CD4-positive, alpha-beta T cell treated with Interleukin-6 at 100 ng/mL for 8 hours (primary cell): ENCODE measurements at places on chromosomes 12 and 14.

- no peak for DNase-seq
Observed at GRCh38 chr14:30551460-30551859, 7.5 kb upstream of the G2E3 start.

DNA sequence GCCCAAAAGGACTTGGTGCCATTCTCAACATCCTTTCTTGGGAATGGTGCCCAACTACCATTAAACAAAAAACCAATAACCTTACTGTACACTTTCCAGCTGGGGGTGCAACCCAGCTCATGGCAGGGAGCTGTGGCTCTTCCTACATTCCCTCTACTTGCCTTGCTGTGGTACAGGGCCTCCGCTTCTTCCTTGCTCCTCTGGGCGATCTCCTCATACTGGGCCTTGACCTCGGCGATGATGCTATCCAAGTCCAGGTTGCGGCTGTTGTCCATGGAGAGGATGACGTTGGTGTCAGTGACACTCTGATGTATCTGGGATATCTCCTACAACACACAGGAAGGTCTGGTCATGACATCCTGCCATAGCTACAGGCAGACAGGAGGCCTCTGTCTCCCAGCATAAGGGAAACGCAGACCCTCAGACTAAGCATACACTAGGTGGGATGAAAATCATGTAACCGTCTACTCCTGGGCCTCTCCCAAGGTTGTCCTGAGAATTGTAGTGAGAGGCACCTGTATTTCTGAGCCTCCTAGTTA lies 3.9 kb downstream of the KRT2 start:
- DNase-seq = no peak

- DNase-seq = peak; percentile 68
Observed at GRCh38 chr12:6367065-6367968, 8.0 kb downstream of the SCNN1A start.

- DNase-seq = no peak
Observed at GRCh38 chr12:28938581-28939235, 210.4 kb upstream of the FAR2 start.

GRCh38 chr12:25819691-25820090 lies 138.8 kb upstream of the RASSF8 start:
- DNase-seq = no peak

DNA sequence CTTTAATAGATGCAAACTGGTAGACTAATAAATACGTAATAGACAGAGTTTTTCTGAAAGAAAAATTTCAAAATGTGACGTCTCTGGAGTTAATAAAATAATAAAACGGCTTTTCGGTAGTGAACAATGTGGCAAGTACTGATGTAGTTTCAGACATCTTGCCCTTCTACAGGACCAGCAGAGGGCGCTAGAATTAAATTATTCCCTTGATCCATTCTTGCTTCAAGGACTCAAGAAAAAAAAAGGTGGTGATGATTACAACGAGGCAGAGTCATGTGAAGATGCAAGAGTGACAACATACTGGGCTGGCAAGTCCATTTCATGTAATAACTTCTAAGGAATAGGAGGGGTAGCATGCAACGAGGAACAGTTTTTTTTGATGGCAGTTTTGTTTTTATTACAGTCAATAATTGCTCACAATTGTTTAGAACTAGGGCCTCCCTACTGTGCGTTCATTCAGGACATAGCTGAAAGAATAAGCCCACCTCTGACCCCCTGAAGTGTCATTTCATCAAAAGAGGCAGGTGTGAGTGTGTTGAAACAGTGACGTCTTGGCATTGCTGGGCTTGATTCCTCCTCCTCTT lies 101.0 kb upstream of the GZMB start:
- DNase-seq = peak; percentile 12

- DNase-seq = no peak
Observed at GRCh38 chr12:107325075-107325608, 231.8 kb upstream of the CRY1 start.

- no peak for DNase-seq
Observed at GRCh38 chr14:89910691-89911009, 43.9 kb downstream of the EFCAB11 start.

DNA sequence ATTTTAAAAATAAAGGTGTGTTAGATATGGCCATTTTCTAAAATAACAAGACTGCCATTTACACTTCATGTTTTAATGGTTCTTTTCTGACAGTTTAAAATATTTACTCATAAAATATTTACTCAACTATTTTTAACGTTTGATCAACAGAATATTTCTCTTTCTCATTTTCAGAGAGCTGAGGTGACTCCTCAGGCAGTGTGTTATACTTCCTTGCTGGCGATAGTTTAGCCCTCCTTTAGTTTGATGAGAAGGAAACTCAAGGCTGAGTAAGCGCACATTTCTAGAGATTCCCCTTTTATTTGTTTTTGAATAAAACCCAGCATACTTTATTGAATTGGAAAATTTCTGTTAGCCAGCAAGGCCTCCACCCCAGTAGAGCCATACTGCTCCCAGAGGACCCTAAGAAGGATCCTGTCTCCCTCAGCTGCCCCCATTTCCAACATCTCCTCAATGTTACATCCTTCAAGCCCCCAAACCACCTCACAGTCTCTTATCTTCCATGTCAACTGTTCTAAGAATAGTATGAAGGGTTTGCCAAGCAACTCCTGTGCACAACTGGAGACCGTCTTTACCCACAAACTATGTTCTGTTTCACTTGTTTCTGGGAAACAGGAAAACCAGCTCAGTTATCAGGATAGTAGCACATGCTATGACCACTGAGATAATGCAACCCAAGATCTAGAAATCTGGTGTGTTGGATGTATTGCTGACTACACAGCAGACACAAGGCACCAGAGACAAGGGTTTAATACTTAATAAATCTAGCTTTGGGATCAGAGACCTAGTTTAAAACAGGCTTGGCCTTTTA lies 129.5 kb downstream of the STXBP6 start:
- no peak for DNase-seq

GRCh38 chr14:63428486-63428885 lies 109.8 kb upstream of the GPHB5 start:
- no peak for DNase-seq

DNA sequence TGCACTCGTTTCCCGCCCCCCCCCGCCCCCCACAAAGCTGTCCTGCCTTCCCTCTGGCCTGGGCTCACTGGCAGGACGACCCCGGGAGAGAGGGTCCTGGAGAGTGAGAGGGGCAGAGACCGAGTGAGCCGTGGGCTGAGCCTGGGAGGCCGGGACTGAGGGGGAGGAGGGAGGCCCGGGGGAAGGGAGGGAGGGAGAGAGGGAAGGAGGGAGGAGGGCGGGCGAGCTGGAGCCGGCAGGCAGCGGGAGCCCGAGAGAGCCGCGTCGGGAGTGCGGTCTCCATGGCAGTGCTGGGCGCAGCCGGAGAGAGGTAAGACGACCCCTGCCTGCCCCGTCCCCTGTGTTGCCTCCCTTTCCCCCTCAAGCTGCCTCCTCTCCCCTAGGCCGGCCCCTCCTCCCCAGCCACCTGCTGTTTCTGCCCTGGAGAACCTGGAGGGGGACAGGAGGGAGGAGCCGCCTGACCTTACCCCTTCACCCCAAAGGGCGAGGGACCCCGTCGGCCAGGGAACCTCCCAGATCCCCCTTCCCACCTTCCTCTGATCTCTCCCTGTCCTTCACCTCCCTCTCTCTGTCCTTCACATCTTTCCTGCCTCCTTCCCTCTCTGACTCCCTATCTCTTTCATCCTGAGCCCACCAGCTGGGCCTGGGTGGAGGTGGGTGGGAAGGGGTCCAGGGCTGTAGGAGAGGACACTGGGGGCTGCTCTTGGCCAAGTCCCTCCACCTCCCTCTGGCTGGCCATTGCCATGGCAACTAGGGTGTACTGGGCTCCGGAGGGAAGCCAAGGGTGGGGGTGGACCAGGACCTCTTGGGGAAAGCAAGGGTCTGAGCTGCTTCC lies at the start of gene GPR162:
Gene GPR162 (plus strand): TSS at position 231 of the 835 bp plus-strand sequence. CDS start 2,078 bp downstream, outside the sequence.
- DNase-seq = no peak

- DNase-seq = peak; percentile 13
Observed at GRCh38 chr14:72401632-72402376, 469.6 kb downstream of the RGS6 start.

GRCh38 chr12:25764409-25764808 lies 194.1 kb upstream of the RASSF8 start:
- DNase-seq = no peak

DNA sequence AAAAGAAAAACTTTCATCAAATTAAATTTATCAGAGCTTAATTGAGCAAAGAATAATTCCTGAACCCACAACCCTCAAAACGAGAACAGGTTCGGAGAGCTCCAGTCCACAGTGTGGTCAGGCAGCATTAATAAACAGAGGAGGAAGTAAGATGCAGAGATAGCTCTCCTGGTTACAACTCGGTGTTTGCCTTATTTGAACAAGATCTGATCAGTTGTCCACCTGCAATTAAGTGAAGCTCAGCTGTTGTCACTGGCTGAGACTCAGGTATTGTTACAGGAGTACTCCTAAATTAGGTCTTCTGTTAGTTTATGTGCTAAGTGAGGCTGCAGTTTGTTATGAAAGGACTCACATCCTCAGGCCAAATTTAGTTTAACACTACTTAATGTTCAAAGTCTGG lies 451.4 kb upstream of the PDE3A start:
- DNase-seq = no peak

GRCh38 chr12:89194683-89195082 lies 157.6 kb downstream of the DUSP6 start:
- no peak for DNase-seq

DNA sequence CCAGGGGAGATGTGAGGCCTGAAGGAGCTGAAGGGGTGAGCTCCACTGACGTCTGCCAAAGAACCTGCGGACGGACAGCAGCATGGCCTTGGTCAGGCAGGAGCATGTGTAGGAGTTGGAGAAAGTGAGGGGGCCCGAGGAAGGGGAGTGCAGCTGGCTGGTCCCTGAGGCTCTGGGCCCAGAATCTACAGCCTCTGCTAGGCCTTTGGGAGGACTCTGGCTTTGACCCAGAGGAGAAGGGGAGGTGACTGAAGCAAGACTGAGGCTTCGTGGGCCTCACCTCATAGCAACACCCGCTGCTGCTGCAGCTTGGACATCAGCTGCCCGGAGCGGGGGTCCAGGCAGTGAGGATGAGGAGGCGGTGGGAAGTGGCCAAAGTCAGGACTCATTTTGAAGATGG lies 216.6 kb upstream of the FKBP4 start:
- no peak for DNase-seq

- no peak for DNase-seq
Observed at GRCh38 chr12:32881107-32881506, 15.5 kb downstream of the PKP2 start.
